ENCODE measurements at places on chromosomes 5 and 9.

DNA sequence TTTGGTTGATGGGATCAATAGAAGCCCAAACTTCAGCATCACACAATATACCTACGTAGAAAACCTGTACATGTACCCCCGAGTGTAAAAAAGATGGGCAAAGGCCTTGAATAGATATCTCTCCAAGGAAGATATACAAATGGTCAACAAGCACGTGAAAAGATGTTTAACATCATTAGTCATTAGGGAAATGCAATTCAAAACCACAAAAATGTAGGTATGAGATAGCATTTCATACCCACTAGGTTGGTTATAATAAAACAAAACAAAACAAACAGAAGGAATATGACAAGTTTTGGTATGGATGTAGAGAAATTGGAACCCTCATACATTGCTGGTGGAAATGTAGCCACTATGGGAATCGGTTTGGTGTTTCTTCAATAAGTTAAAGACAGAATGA, 33.1 kb upstream of the PPARGC1B start:
- peak; percentile 16 for DNase-seq

GRCh38 chr5:178417391-178417811, 172.8 kb downstream of the COL23A1 start:
- DNase-seq, result no peak

GRCh38 chr9:97447001-97447400, 35.1 kb downstream of the TDRD7 start:
- no peak for DNase-seq

GRCh38 chr5:156367597-156367996, 40.6 kb downstream of the SGCD start:
- peak; percentile 82 for DNase-seq

GRCh38 chr5:68196876-68197275, 18.7 kb upstream of the PIK3R1 start:
- DNase-seq, result no peak

DNA sequence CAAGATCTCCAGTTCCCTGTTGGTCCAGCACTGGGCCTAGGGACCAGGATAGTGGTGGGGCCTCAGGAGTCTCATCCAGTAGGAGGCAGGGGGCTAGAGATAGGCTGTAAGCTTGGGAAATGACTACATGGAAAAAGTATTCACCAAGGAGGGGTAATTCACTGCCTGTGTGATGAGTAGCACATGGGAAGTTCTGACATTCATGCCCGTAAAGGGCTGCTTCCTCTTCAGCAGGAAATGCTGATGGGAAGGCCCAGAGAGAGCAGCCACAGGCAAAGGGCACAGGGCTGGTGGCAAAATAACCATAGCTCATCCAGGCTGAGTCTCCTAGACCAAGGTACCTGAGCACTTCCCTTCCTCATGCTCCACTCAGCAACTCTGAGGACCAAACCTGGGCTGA, 23.1 kb upstream of the FRRS1L start:
- DNase-seq, result no peak

- peak; percentile 81 for DNase-seq
Observed at GRCh38 chr9:107425101-107426025, 64.2 kb downstream of the KLF4 start.

DNA sequence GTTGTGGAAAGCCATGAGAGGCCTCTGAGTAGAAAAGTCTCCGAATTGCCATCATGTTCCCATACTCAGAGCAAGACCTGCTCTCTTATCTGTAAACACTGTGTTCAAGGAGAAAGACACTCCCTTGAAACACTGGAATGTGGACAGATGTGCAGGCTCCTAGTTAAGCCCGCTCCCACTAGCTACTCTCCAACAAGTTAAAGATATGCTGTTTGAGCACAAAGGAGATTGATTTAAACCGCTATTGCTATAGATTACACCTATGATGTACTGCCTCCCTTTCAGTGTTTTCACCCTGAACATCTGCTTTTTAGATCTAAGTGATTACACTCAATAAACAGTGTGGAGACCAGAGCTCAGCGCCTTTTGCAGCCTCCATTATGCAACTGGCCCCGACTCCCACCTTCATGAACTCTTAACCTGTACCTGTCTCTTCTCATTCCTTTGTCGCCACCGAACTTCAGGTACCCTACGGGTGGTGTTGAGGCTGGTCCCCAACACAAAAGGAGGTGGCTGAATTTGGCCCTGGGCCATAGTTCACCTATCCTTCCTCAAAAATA, 47.5 kb downstream of the TMEM245 start:
- DNase-seq, result no peak

GRCh38 chr9:95129476-95130291, 187.8 kb downstream of the FANCC start:
- no peak for DNase-seq

- no peak for DNase-seq
Observed at GRCh38 chr9:137168904-137169856, 671 bp downstream of the LRRC26 start.

GRCh38 chr5:145824040-145824439, 11.1 kb downstream of the PRELID2 start:
- DNase-seq, result no peak
